Stimulated activated CD8-positive, alpha-beta memory T cell treated with anti-CD3 and anti-CD28 coated beads, Interleukin-7, amount 100 ng/mL, for 1 hour (primary cell): ENCODE measurements at places on chromosomes 4 and X.

DNA sequence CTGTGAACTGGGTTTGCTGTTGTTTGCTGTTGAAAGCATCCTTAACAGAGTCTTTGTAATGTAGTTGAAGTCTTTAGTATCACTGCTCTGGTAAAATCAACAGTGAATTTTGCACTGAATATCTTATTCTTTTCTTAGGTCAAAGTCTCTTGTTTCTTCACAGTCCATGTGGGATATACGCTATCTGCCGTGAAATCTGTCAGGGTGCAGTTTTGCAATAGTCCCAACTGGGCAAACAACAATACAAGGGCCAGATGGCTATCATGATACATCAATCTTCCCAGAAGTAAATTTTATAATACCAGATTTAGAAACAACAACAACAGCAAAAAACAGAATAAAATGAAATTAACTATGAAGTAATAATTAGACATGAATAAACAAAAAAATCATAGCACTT is 123.5 kb downstream of the PPARGC1A start:
- DNase-seq, result no peak

- no peak for DNase-seq
These were observed 22.2 kb upstream of the SPARCL1 start for GRCh38 chr4:87551361-87551760.

- DNase-seq, result no peak
These were observed 17.8 kb downstream of the ZNF81 start for GRCh38 chrX:47854474-47854873.

DNA sequence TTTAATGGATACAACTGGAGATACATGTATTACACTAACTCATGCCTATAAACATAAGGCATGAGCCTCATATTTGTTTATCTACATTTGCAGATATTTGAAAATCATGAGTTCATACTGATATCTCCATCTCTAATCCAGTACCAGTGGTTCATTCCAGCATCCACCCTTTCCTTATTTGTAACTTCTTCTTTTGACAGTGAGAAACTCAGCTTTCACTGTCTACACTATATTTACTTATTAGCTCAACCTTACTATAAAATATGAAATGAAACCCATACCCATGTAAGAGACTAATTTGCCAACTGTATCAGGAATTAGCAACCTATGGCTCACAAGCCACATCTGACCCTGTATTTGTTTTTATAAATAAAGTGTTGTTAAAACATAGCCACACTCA is 161.9 kb upstream of the GPRIN3 start:
- no peak for DNase-seq

- DNase-seq, result no peak
These were observed 523.4 kb downstream of the ADGRL3 start for GRCh38 chr4:61723492-61723891.

DNA sequence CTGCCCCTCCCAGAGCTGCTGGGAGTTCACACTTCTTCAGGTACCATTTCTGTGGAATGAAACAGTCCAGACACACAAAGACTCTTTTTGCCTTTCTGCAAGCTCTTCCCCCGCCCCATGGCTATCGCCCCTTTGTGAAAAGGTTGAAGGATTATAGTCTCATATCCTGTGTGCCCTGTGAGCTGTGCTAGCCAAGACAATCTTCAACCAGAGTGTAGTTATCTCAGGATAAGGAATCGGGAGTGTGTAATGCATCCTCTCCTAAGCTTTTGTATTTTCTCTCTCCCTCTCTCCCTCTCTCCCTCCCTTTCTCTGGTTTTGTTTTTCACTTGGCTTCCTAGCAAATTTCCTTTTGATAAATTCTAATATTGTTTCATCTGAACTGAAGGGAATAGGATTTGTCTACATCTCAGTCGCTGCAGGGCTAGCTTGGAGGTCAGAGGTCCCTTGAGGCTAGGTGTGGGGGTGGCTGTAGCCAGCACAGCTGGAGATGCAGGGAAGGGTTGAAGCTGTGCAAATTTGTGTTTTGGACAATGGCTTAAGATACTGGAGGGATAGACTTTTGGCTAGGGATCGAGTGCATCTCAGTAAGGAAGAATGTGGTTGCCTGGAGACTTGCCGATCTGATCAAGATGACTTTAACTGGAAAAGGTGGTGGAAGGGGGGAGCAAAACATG is 74.6 kb upstream of the NALF2 start:
- no peak for DNase-seq

DNA sequence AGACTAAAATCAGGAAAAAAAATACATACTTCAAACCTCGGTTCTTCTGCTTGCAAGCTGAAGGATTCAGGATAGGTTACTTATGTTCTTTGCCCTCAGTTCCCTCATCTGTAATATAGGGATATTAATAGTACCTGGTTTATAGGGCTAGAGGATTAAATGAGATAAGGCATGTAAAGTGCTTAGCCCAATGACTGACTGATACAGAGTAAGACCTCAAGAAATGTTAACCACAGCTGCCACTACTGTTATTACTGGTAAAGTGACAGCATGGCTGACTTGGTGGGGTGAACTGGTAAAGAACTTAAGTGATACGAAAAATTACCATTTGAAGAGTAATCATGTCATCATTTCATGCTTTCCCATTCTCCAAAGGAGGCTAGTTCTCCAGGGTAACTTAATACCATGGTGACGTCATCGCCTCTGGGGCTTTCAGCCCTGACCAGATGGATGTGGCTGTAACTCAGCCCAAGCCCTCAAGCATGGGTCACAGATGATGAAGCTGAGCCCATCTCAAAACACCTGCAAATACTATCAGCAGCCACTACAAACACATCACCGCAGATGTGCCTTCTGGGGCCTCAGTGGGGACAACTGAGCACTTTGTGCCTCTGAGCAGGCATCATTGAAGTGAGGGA is 44.5 kb upstream of the SCML1 start:
- DNase-seq, result no peak

DNA sequence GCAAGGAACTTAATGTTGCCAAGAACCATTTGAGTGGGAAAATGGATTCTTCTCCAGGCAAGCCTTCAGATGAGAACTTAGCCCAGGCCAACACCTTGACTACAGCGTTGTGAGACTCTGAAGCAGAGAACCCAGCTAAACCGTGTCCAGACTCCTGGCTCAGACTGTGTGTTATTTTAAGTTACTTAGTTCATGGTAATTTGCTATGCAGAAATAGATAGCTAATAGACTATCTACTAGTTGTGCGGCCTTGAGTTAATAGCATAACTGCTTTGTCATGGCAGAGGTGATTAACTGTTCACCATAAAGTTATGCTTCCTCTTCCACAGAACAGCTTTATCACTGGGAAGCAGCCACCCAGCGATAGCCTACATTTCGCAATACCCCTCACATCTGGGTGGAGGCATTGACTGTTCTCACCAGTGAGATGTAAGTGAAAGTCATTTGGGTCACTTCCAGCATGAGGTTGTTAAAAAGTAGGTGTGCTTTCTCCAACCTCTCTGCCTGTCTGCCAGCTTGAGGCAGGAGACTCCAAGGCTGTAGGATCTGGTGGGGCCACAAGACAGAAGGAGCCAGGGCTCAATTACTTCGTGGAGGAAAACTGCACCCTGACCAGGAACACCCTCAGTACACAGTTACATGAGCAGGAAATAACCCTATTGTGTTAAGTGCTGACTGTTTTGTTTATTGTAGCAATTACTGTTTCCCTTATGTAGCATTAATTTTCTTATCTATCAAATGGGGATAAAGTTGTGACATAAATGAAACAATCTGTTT is 94.2 kb downstream of the GPAT3 start:
- no peak for DNase-seq

- no peak for DNase-seq
These were observed 136.6 kb downstream of the NHS start for GRCh38 chrX:17511556-17511955.

GRCh38 chrX:133570549-133570948 is 155.3 kb upstream of the GPC4 start:
- no peak for DNase-seq

- DNase-seq, result no peak
These were observed 272.9 kb downstream of the KLHL13 start for GRCh38 chrX:117843749-117844148.

- no peak for DNase-seq
These were observed 115.1 kb upstream of the PNPLA4 start for GRCh38 chrX:8042304-8042703.
